CD4-positive, alpha-beta T cell treated with Interleukin-10 for 1 hour (primary cell): ENCODE measurements at places on chromosomes 1 and 21.

DNA sequence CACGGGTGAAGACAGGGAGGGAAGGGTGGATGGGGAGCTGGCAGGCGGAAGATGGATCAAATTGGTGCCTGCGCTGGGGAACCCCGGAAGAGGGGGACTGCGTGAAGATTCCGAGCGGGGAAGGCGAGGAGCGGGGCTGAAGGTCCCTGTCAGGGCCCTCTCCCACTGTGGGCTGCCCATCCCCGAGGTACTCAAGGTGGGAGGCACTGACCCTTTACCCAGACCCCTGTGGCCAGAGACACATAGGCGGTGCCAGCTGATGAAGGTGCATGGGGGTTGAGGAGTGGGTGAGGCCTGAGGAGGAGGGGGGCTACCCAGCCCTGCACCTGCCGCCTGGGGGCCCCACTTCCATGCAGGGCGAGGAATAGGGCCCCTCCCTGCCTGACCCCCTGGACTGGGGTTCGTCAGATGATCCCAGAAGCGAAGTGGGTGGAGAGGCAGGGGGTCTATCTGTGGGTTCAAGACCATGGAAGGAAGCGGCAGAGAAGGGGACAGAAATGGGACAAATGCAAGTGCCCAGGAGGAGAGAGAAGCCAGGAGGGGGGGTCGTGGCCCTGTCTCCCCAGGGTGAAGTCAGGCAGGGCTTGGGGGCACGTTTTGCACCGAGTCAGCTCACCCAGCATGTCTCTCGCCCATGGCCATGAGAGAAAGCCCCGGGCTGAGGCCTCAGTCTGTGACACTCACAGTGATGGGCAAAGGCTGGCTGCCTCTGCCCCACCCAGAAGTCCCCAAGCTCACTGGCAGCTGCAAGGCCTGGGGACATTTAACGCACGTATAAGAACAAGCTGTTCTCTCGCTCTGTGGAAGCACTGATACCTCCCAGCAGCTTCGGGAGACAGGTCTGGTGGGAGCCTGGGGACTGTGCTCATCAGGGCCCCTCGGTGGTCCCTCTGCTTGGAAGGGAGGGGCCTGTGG lies 7.0 kb upstream of the MMEL1 start:
- DNase-seq = no peak

DNA sequence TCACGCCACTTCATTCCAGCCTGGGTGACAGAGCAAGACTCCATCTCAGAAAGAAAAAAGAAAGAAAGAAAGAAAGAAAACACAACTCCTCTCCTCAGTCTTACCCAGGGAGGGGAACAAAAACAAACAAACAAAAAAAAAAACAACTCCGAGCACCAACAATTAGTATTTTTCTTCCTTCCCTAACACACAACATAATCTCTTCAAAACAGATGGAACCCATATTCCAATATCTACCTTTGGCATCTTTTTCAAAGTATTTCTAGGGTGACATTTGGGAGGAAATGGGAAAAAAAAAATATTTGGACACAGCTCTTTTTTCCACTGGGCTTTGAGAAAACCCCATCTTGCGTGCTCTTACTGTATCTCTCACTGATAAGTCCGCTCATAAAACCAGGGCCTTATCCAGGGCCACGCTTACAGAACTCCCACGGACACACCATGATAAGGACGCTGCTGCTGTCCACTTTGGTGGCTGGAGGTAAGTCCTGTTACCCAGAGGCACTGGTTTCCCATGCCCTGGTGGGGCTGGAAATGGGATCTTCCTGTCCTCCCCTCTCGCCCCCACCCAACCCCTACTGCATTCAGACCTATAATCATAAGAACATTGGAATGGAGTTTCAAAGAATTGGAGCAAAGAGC lies at the start of gene CELA2A:
Gene CELA2A (plus strand): TSS at position 420 of the 642 bp plus-strand sequence. CDS start 22 bp downstream, at position 442.
- DNase-seq = no peak

DNA sequence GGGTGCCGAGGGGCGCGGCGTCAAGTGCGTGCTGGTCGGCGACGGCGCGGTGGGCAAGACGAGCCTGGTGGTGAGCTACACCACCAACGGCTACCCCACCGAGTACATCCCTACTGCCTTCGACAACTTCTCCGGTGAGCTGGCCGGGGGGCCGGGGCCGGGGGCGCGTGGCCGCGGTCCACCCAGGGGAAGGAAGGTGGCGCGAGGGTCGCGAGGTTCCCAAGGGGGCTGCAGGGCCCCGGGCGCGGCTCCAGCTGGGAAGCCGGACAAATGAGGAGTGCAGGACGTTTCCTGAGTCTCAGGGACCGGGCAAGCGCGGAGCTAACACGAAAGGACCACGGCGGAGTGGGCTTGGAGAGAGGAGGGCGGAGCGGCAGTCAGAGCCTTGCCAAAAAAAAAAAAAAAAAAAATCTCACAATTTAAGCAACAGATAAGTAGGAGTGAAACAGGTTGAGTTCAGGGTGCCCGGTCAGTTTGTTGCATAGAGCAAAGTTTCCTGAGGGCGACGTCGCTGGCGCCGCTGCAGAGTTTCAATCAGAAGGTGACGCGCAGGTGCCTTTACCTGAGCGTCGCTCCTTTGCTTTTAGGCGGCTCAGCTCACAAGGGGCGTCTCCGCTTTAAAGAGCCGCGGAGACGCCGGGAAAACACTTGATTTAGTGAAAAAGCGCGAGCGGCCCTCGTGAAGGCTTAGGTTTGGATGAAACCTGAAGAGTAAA lies 750 bp downstream of the RHOU start:
- peak; percentile 29 for DNase-seq

GRCh38 chr1:85849660-85850059 lies 141.4 kb upstream of the ZNHIT6 start:
- no peak for DNase-seq

DNA sequence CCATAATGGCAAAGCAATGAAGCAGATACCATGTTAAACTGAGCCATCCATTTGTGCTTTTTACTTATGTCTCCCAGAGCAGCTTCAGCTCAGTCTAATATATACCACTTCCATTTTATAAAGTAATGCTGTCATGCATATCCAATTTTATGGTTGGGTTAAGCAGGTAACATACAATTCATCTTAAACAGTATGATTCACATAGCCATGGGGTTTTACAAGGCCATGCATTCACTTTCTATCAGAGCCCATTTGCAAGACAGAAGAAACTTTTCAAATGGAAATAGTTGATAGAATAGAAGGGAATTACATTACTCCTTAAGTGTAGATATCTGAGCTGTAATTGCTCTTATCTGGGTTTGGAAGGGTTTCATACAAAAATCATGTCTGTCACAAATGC lies 580.5 kb upstream of the CXADR start:
- DNase-seq = no peak

DNA sequence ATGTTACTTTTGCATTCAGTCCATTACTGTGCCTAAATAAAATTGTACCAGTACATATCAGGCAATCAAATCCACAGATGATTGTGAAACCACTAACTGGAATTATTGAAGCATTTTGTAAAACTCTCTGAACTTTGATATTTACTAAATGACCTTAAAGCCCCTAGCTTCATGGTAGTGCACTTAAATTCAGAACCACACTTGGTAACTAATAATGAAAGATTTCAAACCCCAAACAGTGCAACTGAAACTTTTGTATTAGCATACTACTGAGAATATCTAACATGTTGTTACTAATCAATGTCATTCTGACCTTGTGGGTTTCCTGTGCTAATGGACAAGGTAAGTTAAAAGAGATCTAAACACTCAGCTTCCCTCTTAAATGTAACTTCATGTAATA lies at the start of gene CFHR3:
Gene CFHR3 (plus strand): TSS at position 238 of the 400 bp plus-strand sequence. CDS start 47 bp downstream, at position 285.
- DNase-seq = no peak

- DNase-seq = no peak
Measured at GRCh38 chr1:7558921-7559869, 211.9 kb upstream of the VAMP3 start.

DNA sequence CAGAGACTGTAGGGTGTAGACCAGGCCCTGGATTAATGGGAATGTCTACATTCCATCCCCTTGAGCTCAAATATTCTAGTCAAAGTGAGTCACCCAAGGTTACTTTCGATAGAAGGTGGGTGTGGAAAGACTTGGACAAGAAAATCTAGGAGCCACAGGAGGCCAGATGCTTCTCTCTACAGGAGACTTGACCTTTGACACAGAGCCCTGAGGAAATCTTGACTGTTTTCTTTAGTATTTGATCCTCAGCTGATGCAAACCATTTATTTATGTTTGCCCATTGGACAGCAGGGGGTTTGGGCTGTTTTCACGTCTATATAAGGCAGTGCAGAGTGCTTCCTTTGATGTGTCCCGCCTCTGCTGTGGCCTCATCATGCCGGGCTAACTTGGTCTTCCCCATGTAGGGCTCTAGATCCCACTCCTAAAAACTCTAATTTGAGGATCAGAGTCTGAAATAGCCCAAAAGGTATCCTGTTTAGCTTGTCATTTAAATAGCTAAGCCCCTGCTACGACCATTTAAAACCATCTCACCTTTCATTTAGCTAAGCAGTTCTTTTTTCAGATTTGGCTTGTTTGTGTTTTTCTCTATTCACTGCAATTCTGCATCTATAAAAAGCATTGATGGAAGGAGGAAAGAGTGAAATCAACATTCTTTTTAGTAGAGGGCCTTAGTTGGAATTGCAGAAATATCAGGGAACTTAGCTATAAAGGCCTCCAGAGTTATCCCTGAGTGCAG lies 15.5 kb upstream of the MAP3K7CL start:
- DNase-seq = no peak

GRCh38 chr1:46303872-46304326 lies 401 bp downstream of the UQCRH start:
- DNase-seq = no peak

- no peak for DNase-seq
Measured at GRCh38 chr1:92756537-92756936, 28.4 kb downstream of the EVI5 start.

GRCh38 chr1:61141288-61142042 lies 59.1 kb downstream of the NFIA start:
- no peak for DNase-seq

DNA sequence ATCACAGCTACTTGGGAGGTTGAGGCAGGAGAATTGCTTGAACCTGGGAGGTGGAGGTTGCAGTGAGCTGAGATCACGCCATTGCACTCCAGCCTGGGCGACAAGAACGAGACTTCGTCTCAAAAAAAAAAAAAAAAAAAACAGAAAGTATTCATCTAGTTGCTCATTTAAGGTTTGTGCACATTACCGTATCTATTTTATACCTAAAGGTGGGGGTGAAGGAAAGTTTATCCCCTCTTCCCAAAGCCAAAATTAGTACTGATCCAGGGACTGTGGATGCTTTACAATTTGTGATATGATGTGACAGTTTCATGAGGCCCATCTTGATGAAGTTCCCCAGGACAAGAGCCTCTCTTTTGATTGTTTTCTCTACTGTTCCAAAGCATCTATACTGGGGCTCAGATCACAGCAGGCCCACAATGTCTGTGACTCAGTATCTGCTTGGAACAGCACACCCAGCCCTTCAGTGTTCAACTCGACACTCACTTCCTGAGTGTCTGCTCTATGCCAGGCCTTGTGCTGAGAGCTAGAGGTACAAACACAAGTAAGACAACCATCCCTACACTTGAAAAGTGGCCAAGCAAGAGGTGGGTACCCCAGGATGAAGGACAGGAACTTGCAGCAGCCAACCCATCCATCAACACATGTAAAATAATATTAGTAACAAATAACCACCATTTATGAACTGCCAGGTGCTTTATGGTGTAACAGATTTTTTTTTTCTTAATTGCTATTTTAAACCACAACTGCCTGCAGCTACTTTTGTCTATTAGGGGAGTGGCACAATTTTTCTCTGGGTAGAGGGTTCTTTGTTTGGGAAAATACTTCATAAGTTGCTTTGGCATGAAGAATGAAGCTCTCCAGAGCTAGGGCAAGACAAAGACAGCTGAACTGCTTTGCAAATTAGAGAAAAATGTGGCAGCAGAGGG lies 29.0 kb upstream of the KHDRBS1 start:
- peak; percentile 45 for DNase-seq

- DNase-seq = no peak
Measured at GRCh38 chr1:237029240-237029639, 12.7 kb upstream of the RYR2 start.

- DNase-seq = no peak
Measured at GRCh38 chr21:46504666-46505065, 46.0 kb downstream of the DIP2A start.

GRCh38 chr1:43526002-43526401 lies 4.7 kb upstream of the PTPRF start:
- no peak for DNase-seq

GRCh38 chr1:172416496-172417035 lies 3.9 kb upstream of the C1orf105 start:
- DNase-seq = no peak

DNA sequence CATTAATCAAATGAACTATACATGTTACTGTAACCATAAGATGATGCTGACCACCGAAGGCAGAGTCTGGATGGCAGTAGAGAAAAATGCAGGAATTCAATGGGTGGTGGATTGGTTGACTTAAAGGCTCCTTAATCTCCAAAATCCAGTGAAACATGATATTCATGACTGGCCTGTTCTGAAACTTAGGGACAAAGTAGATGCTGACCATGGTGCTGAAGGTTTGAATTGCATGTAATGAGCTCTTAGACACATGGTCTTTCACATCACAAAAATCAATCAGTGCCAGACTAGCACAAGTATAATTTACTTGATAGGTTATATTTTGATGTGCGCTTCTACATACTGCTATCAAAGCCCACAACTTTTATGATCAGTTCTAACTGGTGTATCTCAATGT lies 30.9 kb upstream of the NTMT2 start:
- no peak for DNase-seq

GRCh38 chr1:176843352-176844297 lies 320.9 kb downstream of the ASTN1 start:
- DNase-seq = no peak

GRCh38 chr1:66416295-66416694 lies 117.7 kb upstream of the SGIP1 start:
- DNase-seq = no peak

- no peak for DNase-seq
Measured at GRCh38 chr1:236553370-236553769, 29.6 kb downstream of the LGALS8 start.

- DNase-seq = peak; percentile 56
Measured at GRCh38 chr1:111621050-111621449, 1.5 kb downstream of the RAP1A start.

- DNase-seq = no peak
Measured at GRCh38 chr1:3275471-3276340, 178.8 kb upstream of the ARHGEF16 start.

- DNase-seq = no peak
Measured at GRCh38 chr1:61121631-61122030, 39.3 kb downstream of the NFIA start.

GRCh38 chr21:41228006-41228370 lies 60.0 kb downstream of the BACE2 start:
- DNase-seq = no peak

DNA sequence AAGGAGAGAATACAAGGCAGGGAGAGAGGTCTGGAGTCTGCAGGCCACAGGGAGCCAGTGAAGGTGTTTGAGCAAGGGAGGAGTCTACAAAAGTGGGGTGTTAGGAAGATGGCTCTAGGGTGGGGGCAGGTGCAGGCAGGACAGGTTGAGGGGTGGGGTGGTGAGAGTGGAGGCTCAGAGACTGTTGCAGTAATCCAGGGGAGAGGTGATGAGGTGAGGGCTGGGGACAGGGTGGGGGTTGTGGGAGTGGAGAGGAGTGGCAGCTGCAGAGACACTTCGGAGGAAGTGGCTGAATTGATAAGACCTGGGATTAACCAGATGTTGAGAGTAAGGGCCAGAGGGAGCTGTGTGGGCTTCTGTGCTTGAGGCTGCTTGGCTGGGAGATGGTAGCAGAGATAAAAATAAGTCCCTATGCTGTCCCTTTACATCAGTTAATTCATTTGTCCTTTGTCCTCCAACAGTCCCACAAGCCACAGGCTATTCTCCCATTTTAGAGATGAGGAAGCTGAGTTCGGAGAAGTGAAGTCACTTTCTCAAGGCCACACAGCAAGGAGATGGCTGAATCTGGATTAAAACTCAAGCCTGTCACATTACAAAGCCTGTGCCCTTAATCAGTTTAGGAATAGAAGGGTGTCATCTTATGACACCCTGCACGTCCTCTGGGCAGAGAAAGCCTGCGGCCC lies 54.8 kb upstream of the SYNC start:
- no peak for DNase-seq
